ENCODE measurements at places on chromosomes 2 and 18.
A peak's percentile ranks its signal among the peaks of the same experiment; 100 is the strongest.

DNA sequence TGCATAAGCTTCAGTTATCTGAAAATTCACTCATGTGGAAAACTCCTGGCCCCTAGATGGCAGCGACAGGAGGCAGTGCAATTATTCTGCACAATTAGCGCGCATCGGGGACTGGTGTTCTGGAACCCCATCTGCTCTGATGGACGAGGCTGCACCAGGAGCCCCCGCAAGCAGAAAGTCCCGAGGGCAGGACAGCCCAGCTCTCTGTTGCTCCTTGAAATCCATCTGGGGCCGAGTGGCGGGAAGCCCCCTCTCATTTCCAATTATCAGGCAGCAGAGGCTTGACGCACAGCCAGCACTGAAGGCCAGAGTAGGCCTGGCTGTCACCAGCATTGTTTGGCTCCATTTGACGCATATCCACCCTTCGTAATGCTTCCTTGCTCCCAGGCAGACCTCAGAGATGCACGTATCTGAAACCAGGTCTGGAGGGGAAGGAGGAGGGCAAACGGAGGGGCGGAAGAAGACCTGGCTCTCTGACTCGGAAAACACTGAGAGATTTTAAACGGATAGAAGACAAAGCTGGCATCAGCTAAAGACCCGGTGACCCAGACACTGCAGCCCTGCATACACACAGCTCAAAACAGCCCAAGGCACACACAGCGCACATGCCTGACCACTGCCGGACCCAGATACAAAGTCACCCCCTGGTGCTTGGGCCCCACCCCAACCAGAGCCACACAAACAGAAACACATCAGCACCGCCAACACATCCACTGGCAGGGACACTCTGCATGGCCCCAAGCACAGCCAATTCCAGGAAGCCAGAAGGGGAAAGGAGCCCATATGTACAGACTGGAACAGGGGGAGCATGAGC lies 69.8 kb downstream of the TNS1 start:
- DNase-seq = no peak

DNA sequence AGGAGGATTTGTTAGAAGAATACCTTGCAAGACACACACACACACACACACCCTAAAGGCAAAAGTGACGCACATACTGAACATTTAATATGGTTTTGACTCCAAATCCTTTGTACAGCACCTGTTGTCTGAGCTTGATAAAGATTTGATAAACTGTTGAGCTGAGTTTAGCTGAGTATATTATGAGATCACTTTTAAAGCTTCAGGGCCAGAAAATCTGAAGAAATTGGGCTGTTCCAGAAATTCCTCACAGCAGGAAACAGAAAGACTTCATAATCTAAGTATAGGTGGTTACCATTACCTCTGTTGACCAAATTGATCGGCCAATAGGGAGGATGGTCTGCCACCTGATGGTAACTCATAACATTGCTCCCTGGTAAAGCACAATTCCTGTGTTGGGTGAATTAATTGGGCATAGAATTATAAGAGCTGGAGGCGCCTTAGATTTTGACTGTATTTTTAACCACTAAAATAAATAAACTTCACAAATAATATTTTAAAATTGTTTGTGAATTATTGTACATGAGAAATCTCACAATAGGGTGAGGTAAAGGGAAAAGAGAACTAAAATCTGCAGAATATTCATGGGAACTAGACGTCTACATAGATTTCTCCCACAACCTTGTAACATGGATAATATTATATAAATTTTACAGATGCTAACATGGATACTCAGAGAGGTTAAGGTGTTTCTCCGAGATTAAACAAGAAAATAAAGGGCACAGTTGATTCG lies 21.8 kb upstream of the RPIA start:
- DNase-seq = no peak

- peak; percentile 57 for DNase-seq
Observed at GRCh38 chr2:24435391-24436316, 55.4 kb upstream of the NCOA1 start.

GRCh38 chr2:75640621-75641121 lies 5.9 kb upstream of the MRPL19 start:
- peak; percentile 68 for DNase-seq

GRCh38 chr2:238061315-238062202 lies 758 bp downstream of the SCLY start:
- no peak for DNase-seq
